ENCODE measurements at places on chromosomes 2 and 18. TPM values are rescaled to one million over a fixed set of nuclear protein-coding genes. Genes with fewer than 3 reads are reported as not detected.

DNA sequence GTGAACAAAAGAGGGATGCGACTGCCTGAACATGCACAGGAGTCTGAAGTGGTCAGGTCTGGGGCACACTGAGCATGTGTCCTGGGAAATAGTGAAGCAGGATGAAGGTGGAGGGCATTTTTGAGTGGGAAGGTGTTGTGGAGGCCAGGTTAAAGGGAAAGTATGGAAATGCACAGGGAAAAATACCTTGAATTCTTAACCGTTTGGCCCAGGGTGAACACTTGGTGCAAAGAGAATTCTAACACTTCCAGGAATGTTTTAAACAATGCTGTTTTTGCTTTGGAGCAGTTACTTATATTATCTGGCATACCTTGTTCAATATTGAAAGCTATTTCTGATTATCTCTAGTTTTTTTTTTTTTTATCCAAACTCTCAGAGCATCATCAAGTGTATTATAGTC is 623.5 kb downstream of the DCC start:
- no peak overlapping the region for H3K4me3 ChIP-seq
- H3K27me3 ChIP-seq = no peaks in the 10 kb centered on the region
- no peak for DNase-seq
- H3K36me3 ChIP-seq = no peaks in the 10 kb centered on the region
- no peak overlapping the region for H3K27ac ChIP-seq

- H3K4me3 ChIP-seq = no peak overlapping the region
- no peaks in the 10 kb centered on the region for H3K36me3 ChIP-seq
- H3K27me3 ChIP-seq = no peaks in the 10 kb centered on the region
- no peaks in the 10 kb centered on the region for H3K4me1 ChIP-seq
- no peak overlapping the region for H3K27ac ChIP-seq
Observed at GRCh38 chr2:26883956-26884355, 36.0 kb downstream of the DPYSL5 start.

DNA sequence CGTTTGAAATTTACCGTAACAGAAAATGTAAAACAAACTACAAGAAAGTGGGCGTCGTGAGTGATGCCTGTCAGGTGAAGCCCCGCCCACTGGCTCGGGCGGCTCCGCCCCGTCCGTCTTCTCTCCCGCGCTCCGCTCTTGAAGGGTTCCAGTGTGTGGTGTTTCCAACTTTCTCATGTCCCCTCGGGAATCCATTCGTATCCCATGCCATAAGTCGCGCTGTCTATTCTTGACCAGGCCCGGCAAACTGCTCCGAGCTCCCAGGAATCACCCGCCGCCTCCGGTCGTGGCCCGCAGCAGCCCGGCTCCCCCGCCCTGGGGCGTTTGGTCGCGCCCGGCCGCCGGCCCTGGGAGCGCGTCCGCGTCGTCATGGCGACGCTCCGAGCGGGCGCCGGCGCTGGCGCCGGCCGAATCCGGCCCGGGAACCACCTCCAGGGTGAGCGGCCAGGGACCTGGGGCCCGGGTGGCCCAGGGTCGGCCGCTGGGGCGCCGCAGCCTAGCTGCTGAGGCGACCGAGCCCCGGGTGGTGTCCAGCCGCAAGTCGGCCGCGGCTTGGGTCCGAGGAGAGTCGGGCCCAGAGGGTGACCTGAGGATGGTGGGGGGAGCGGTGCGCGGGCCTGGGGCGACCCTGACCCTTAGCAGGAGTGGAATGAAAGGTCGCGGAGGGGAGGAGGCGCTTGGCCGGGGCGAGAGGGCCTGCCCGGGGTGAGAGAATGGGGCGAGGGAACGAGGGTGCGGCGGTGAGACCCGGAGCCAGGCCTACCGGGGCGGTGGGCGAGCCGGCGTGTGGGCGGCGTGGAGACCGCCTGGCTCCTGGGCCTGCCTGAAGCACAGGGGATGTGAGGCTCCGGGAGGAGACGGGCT is at the start of gene CFAP221:
Gene CFAP221, plus strand, starts transcription at position 375 of the 864 bp plus-strand sequence. CDS start 1,683 bp downstream, outside the sequence.
- H3K27me3 ChIP-seq = no peaks in the 10 kb centered on the region
- H3K27ac ChIP-seq = no peak within 1 kb of the TSS
- peak within 1 kb of the TSS; percentile 20 for H3K4me3 ChIP-seq
- peak; percentile 76 for DNase-seq
- peaks cover 2% of the 10 kb centered on the region for H3K4me1 ChIP-seq

- no peaks in the 10 kb centered on the region for H3K27me3 ChIP-seq
- H3K4me1 ChIP-seq = no peaks in the 10 kb centered on the region
- H3K27ac ChIP-seq = no peak overlapping the region
- no peaks in the 10 kb centered on the region for H3K36me3 ChIP-seq
Observed at GRCh38 chr18:6648581-6648980, 80.9 kb upstream of the ARHGAP28 start.

DNA sequence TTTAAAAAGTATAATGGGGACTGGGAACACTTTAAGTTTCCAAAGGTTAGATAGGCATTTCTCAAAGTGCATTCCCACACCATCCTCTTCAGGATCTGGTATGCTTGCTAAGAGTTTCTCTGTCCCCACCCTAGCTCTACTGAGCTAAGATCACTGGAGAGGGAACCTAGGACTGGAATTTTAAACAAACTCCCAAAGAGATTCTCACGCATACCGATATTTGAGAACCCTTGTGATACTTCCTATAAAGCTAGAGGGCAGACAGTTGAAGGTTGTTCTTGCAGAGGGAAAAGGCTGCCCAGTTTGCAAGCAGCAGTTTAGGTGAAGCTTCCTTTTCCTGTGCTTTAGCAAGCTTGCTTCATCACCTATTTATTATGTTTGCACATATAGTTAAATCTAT is 3.6 kb downstream of the CNRIP1 start:
- H3K36me3 ChIP-seq = peaks cover 4% of the 10 kb centered on the region
- no peak overlapping the region for H3K27ac ChIP-seq
- peaks cover 7% of the 10 kb centered on the region for H3K4me1 ChIP-seq
- DNase-seq = no peak

GRCh38 chr2:60318544-60318943 is 234.9 kb downstream of the BCL11A start:
- DNase-seq = no peak
- no peaks in the 10 kb centered on the region for H3K27me3 ChIP-seq
- H3K4me1 ChIP-seq = peaks cover 7% of the 10 kb centered on the region
- no peak overlapping the region for H3K4me3 ChIP-seq

DNA sequence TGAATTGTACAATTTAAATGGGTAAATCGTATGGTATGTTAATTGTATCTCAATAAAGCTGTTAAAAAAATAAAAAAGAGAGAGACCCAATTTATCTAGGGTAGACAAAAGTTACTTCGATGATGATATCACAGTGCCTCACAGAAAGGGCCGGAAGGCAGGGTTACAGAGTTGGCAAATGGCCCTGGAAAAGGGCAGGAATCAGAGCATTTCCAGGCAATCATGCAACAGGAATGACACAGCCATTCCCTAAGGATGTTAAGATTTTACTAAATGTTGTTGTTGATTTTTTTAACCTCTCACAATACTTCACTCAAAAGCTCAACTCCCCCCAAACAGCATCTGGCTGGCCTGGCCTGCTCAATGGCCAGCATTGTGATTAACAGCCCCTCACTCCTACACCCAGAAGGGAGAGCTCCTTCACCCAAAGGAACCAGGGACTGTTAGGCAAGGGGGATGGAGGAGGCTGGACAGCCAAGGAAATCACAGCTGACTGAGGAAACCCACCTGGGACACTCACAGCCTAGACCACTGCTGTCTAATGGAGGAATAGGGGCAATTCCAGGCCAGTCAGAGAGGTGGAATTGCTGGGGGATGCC is 7.7 kb upstream of the SP100 start:
- H3K4me3 ChIP-seq = no peak overlapping the region
- no peaks in the 10 kb centered on the region for H3K27me3 ChIP-seq
- peak overlapping the region; percentile 36 for H3K27ac ChIP-seq
- no peaks in the 10 kb centered on the region for H3K36me3 ChIP-seq
- H3K4me1 ChIP-seq = peaks cover 19% of the 10 kb centered on the region

- no peak overlapping the region for H3K27ac ChIP-seq
- H3K27me3 ChIP-seq = no peaks in the 10 kb centered on the region
- no peaks in the 10 kb centered on the region for H3K36me3 ChIP-seq
- no peak for DNase-seq
Observed at GRCh38 chr2:126850940-126851339, 47.8 kb upstream of the TEX51 start.

GRCh38 chr2:174753038-174753633 is 11.1 kb downstream of the CHRNA1 start:
- no peak overlapping the region for H3K4me3 ChIP-seq
- H3K27me3 ChIP-seq = no peaks in the 10 kb centered on the region
- H3K36me3 ChIP-seq = no peaks in the 10 kb centered on the region

DNA sequence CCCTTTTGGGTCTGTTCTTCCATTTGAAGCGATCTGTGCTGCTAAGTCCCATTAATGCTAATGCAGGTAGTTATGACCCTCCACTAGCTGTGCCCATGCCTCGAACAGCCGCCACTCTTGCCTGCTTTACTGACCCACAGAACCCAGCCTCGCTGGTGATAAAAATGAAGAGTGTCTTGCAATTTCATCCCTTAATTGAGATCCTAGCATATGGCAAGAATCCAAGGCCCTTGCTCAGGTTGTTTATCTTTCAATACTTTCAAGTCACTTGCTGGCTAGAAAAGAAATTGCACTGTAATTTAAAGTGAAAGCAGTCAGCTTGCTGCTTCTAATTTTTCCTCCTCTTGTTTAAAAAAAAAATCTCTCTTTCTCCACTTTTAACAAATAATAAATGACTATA is 73.6 kb downstream of the ZNF521 start:
- H3K27ac ChIP-seq = no peak overlapping the region
- peaks cover 8% of the 10 kb centered on the region for H3K4me1 ChIP-seq
- H3K4me3 ChIP-seq = no peak overlapping the region
- no peaks in the 10 kb centered on the region for H3K36me3 ChIP-seq

GRCh38 chr2:217806482-217806765 is 196.4 kb downstream of the TNS1 start:
- peaks cover 34% of the 10 kb centered on the region for H3K4me1 ChIP-seq
- H3K27ac ChIP-seq = peak overlapping the region; percentile 89
- H3K27me3 ChIP-seq = no peaks in the 10 kb centered on the region

DNA sequence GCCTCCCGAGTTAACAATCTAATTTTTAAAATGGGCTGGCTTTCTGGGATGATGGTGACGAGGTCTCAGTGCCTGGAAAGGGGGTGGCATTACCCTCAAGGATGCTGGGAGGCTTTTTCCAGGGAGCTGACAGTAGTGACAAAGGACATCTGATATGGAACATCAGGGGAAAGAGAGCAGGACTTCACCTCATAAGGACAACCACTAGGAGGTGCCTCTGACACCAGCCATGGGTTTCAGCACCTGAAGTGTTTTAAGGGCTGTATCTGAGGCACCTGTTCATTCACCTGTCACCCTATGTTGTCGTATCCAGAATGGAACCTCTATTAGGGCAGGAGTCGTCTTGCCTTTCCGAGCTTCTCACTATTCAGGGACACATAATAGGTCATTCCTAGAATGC is 10.8 kb downstream of the IL36B start:
- H3K27ac ChIP-seq = no peak overlapping the region
- no peak for DNase-seq
- no peaks in the 10 kb centered on the region for H3K36me3 ChIP-seq
- no peaks in the 10 kb centered on the region for H3K4me1 ChIP-seq
- no peaks in the 10 kb centered on the region for H3K27me3 ChIP-seq
- no peak overlapping the region for H3K4me3 ChIP-seq

The MAPK4 gene
- total RNA-seq = 43.5 TPM

The C1QL2 gene
- total RNA-seq = not detected

The FBXO41 gene
- 6.5 TPM for total RNA-seq

The SH2D6 gene
- total RNA-seq = 0.74 TPM

The HOXD13 gene
- total RNA-seq = not detected

The COL4A4 gene
- 20.0 TPM for total RNA-seq

All from adrenal gland (tissue), 19 donors.